Putamen (tissue), 1 donor: ENCODE measurements at places on chromosomes 16 and 17.

DNA sequence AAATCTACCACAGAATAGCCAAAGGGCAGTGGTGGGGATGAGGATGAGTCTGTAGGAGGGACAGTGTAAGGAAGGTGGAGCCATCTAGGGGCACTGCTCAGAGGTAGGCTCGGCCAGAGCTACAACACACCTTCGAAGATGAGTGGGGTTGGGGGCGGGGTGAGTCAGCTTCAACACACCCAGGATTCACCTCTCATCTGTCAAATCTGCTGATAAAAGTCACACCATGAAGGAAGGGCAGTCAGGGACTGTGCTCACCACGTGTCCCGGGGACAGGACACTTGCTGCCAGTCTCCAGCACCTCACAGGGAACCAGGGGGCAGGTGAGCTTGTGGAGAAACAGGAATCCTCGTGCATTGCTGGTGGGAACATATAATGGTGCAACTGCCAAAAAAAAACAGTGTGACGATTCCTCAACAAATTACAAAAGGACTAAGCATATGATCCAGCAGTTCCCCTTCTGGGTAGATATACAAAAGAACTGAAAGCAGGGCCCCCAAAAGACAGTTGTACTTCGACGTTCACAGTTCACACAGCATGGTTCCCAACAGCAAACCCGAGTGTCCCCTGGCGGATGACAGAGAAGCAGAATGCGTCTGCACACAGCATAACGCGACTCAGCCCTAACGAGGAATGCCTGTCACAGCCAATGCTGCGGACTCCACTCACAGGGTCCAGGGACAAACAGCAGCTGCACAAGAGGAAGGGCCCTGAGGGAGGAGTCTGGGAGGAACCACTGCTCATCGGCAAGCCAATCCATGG lies 133.1 kb downstream of the ANKRD11 start:
- DNase-seq = peak; percentile 69

GRCh38 chr17:14101976-14102375 lies 32.7 kb downstream of the COX10 start:
- no peak for DNase-seq

DNA sequence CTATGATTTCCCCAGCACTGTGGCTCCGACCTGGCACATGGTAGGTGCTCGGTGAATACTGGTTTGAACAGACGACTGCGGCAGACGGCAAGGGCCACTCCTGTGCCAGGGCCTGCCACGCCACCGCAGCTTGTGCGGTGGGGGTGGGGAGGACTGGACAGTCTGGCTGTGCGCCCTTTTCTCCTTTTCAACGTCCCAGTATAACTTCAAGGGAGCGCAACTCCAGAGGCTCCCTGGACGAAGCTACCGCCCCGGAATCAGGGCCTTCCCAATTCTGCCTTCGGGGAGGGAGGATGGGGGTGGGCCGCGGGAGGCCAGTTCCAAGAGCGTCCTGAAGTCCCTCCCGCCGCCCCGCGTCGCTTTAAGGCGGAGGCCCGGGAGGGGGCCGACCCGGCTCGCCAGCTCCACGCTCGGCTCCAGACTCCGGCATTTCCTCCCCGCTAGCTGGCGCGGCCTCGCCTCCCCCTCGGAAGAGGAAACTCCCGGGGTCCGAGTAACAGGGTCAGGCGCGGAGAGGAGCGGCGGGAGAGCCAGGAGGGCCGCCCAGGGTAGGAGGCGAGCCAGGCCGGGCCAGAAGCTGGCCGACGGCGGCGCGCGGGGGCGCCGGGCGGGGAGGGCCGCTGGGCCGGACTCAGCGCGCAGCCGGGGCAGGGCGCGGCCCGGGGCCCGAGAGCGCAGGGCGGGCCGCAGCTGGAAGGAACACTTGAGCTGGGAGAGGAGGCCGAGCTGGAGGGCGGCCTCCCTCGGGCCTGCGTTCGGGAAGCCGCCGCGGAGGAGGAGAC lies at the start of gene ITPRIPL2:
ITPRIPL2 (plus strand) TSS at position 388 of the 782 bp plus-strand sequence. CDS start 498 bp downstream, outside the sequence.
- peak; percentile 55 for DNase-seq

DNA sequence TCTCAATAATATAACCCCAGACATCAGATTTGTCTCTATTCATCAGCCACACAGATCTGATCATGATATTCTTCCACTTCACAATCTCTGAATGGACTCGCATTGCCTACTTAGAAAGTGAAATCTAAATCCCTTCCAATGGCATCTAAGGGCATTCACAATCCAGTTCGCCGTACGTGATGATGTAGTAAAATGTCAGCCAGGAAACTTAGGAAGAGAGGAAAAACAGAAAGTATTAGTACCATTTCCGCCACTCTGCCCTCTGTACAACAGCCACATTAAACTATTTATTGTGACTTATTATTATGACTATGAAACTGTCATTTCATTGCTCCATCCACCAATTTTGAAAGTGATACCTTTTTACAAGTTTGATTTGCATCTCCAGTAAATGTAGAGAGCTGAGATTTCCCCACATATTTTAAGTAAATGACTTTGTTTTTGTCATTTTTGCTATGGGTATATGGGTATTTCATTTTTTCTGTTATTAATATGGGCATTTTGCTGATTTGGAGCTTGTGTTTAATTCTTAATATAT lies 69.4 kb upstream of the SMIM36 start:
- DNase-seq = no peak

DNA sequence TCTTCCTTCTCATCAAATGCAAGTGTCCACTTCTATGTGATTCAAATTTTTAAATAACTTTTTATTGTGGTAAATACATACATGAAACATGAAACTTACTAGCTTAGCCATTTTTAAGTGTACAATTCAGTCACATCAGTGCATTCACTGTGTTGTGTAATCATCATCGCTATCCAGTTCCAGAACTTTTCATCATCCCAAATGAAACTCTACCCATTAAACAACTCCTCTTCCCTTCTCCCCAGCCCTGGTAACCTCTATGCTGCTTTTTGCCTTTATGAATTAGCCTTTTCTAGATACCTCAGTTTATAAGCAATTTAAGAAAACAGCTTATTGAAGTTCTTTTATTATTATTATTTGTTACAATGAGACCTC lies 41.1 kb upstream of the IL34 start:
- no peak for DNase-seq

DNA sequence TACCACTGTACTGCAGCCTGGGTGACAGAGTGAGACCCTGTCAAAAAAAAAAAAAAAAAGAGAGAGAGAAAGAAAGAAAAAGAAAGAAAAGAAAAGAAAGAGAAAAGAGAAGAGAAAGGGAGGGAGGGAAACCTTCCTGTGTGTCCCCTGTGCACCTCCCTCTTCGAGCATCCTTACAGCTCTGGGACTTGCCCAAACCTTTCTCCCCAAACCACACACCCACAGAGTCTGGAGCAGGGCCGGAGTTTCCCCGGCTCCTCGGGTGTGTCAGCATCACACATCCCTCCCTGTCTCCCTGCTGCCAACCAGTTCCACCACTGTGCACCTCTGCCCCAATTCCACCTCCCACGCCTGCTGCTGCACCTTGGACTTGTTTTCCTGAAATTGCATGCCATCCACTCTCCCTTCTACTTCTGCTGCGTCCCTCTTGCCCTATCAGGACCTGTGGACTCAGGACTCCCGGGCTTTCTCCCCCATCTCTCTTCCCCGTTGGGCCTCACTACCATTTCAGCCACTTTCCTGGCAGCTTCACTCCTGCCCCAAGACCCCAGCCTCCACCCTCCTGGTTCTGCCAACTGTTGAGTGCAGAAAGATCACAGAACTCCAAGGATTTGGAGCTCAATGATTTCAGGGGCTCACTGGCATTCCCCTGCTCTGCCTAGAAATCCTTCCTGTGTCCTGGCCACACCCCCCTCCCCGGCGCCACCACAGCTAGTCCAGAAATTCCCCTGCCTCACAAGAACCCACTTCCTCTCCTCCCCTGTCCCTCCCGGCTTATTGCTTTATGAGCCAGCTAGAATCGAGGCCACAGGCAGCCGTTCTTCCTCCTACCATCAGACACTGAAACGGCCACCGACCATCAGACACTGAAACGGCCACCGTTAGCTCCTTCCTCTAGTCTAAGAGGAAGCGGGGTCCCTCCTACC lies 3.7 kb upstream of the CDK3 start:
- DNase-seq = no peak

DNA sequence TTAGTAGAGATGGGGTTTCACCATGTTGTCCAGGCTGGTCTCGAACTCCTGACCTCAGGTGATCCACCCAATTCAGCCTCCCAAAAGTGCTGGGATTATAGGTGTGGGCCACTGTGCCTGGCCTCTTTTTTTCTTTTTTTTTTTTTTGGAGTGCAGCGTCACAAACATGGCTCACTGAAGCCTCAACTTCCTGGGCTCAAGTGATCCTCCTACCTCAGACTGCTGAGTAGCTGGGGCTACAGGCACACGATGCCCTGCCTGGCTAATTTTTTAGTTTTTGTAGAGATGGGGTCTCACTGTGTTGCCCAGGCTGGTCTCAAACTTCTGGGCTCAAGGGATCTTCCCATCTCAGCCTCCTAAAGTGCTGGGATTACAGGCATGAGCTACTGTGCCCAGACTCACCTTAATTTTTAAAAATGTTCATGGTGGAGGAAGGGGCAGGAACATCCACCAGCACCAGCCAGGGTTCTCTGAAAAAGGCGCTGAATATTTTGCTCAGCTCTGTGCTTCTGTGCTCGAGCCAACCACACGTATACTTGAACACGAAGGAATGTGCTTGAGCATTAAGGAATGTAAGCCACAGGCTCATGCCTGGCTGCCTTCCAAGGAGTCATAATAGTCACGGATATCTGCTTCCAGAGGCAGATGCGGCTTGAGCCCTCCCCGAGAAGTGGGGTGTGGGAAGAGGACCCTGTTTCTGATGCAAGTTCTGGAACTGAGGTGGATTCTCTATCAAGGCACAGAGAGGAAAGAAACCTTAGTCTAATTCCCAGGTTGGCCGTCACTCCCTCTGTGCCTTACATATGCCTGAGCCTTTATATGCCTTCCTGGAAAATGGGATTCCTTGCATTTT lies 65.5 kb upstream of the CREBBP start:
- no peak for DNase-seq

DNA sequence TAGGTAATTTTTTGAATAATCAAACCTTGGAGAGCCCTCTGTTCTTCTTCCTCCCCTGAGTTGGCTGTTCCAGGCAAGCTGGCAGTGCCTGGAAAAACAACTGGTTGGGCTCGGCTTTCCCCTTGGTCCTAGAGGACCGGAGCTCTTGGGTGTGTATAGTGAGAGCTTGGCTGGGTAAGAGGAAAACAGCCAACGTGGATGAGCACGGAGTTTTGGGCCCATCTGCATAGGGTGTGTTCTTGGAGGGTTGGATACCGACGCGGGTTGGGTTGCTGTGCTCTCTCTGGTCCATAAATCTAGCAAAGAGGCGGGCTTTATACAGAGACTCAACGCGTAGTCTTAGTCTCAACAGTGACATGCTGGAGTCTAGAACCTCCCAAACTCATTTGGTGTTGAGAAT lies 23.2 kb downstream of the ITGB3 start:
- DNase-seq = no peak

GRCh38 chr16:74726716-74727115 lies 26.1 kb upstream of the MLKL start:
- no peak for DNase-seq

DNA sequence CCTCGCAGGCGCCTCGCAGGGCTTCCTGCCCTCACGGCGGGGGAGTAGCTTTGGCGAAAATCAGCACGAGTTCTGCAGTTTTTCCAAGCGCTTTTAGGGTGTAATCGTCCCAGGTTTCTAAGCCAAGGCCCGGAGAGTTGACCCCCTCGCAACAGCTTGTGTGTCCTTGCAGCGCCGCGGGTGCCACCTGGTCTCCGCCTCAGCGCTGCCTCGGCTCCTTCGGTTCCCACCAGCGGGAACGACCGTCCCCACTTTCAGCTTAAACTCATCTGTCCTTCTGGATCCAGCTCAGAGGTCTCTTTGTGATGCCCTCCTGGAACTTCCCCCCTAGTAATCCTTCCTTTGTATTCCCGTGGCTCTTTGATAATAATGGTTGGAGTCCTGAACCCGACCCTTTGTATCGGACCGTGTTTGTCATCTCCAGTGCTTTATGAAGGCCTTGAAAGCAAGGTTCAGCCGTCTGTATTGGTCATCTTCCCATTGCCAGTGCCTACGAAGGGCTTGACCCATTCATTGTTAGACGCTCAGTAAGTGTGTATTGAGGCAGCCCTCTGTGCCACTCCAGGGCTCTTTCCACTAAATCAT lies 858 bp upstream of the SMARCE1 start:
- no peak for DNase-seq

DNA sequence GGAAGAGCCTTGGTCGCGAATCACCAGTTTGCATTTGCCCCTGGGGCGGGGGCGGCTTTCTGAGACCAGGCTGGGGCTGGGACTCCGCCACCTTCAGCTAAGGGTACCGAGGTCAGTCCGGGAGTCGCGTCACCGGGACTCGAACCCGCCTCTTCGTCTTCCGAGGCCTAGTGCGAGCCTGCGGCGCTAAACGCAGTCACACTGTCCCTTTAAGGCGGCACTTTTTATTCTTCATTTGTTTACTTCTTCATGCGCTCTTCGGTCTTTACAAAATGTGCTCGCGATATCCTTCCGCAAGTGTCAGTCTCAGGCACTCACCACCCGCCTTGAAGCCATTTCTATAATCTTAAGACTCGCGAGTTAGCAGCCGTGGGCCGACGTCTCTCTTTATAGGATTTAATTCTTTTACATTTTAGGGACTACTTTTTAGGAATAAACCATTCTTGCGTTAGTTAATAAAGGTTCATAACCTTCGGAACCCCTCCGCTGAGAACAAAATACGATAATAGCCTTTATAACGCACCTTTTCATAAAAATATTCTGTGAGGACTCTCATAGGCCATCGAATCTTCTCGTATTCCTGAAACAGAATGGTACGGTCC lies 593 bp upstream of the HEXIM1 start:
- peak; percentile 93 for DNase-seq

DNA sequence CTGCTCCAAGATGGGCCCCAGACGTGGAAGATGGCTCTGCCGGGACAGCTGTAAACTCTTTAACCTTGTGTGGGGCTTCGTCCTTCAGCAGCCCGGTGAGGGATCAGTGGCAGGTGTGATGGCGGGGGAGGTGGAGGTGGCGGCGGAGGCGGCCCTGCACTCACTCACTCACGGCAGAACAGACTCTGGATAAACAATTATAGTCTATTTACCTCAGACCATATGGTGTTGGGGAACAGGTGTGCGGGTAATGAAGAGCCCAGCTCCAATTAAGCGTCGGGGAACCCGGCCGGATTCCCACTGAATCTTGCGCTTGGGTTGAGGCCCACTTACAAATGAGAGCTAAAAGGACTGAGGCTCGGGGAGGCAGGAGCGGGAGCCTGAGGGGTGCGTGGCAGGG lies 104.3 kb upstream of the SDK2 start:
- no peak for DNase-seq

GRCh38 chr17:50213026-50214022 lies 11.9 kb upstream of the COL1A1 start:
- no peak for DNase-seq

GRCh38 chr16:20866145-20866772 lies 33.9 kb downstream of the DCUN1D3 start:
- no peak for DNase-seq

GRCh38 chr17:65366102-65366844 lies 195.2 kb downstream of the AXIN2 start:
- no peak for DNase-seq

- no peak for DNase-seq
Observed at GRCh38 chr16:89313583-89313982, 96.1 kb downstream of the ZNF778 start.

GRCh38 chr16:49283376-49284049 lies 1.9 kb upstream of the CBLN1 start:
- no peak for DNase-seq
